ENCODE measurements at places on chromosomes 3 and 15.
A peak's percentile ranks its signal among the peaks of the same experiment; 100 is the strongest.

GRCh38 chr3:185934767-185935464 is 2.9 kb downstream of the TRA2B start:
- DNase-seq: peak; percentile 48

DNA sequence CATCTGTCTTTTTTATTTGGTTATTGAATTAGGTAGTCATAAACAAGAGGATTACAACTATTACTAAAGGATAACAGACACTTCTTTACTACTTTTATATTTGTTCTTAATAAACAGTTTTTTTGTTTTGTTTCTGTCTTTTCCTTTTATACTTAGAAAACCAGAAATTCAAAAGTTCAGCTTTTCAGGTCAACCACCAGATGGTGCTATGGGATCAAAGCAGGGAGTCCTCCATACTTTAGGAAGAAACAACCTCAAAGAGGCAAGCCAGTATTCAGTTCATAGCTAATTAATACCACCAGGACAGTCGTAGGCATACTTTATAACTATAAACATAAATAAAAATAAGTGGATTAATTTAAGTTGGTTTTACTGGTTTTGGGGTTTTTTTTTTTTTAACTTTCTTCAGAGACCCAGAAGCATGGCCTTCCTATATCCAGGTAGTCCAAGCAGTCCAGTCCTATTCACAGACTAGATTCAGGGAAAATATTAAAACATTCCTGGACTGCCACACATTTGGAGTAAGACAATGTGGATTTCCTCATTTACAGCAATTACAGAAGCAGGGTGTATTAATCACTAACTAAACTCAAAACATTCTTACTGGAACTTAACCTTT is 16.0 kb upstream of the EID1 start:
- peak; percentile 86 for DNase-seq

- DNase-seq: no peak
Measured at GRCh38 chr3:42750834-42751233, 22.2 kb downstream of the CCDC13 start.

DNA sequence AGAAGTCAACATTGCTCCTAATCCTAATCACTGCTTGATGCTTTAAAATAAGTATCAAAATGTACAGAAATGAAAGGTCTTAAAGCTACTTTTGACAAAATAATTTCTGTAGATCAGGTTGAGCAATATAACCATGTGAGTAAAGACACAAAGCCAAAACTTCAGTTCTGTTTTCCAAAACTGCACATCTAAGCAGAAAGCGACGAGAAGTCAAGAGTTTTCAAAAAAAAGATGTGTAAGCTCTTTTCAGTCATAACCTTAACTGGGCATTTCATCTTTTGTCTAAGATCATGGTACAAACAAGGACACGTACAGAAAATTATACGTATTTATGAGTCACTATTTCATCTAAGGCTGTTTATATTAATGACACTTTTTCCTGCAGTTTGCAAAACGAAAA is 608.8 kb downstream of the FOXP1 start:
- DNase-seq: no peak

GRCh38 chr3:78588906-78589621 is 1178.7 kb downstream of the ROBO1 start:
- DNase-seq: no peak

GRCh38 chr3:159620281-159620680 is 368.4 kb upstream of the IL12A start:
- DNase-seq: no peak

GRCh38 chr3:42035816-42036482 is 55.2 kb upstream of the TRAK1 start:
- no peak for DNase-seq

Measured in fibroblast of lung (primary cell).